ENCODE measurements at places on chromosomes 13 and 19. TPM values are rescaled to one million over a fixed set of nuclear protein-coding genes. Genes with fewer than 3 reads are reported as not detected.

EXOC3L2 gene
- 0.13 TPM for total RNA-seq

COMP gene
- 0.25 TPM for total RNA-seq

ZNF578 gene
- total RNA-seq: 0.16 TPM

RFPL4AL1 gene
- not detected for total RNA-seq

TBXA2R gene
- 2.9 TPM for total RNA-seq

PLEKHA4 gene
- total RNA-seq: 12.4 TPM

RAD23A gene
- total RNA-seq: 104 TPM

KCNN4 gene
- total RNA-seq: 0.81 TPM

GPX4 gene
- total RNA-seq: 420 TPM

METTL21C gene
- total RNA-seq: not detected

SYNGR4 gene
- 0.51 TPM for total RNA-seq

GRK1 gene
- not detected for total RNA-seq

Data from mesangial cell (primary cell).